Activated naive CD4-positive, alpha-beta T cell (primary cell): ENCODE measurements at places on chromosomes 2 and 18.

DNA sequence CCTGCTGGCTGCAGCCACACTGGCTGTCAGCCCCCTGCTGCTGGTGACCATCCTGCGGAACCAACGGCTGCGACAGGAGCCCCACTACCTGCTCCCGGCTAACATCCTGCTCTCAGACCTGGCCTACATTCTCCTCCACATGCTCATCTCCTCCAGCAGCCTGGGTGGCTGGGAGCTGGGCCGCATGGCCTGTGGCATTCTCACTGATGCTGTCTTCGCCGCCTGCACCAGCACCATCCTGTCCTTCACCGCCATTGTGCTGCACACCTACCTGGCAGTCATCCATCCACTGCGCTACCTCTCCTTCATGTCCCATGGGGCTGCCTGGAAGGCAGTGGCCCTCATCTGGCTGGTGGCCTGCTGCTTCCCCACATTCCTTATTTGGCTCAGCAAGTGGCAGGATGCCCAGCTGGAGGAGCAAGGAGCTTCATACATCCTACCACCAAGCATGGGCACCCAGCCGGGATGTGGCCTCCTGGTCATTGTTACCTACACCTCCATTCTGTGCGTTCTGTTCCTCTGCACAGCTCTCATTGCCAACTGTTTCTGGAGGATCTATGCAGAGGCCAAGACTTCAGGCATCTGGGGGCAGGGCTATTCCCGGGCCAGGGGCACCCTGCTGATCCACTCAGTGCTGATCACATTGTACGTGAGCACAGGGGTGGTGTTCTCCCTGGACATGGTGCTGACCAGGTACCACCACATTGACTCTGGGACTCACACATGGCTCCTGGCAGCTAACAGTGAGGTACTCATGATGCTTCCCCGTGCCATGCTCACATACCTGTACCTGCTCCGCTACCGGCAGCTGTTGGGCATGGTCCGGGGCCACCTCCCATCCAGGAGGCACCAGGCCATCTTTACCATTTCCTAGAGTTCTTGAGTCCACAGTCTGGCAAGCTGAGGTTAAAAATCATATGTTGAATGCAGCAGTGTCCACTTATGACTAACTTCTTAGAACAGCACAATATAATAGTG, 741 bp downstream of the GPR148 start:
- no peak for DNase-seq

DNA sequence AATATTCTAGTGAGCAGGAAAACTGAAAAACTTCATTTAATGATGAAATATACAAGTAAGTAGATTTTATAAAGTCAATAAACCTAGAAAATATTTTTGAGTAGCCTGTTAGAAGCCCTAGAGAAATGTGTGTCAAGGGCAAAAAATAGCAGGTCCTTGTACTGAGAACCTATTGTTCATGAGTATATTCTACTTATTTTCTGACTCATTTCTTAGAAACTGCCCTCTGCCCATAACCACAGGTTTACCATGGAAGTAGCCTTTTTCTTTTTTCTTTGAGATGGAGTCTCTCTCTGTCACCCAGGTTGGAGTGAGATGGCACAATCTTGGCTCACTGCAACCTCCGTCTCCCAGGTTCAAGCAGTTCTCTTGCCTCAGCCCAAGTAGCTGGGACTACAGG, 19.4 kb upstream of the SELENOI start:
- DNase-seq, result no peak

- DNase-seq, result no peak
Measured at GRCh38 chr2:196160946-196161345, 10.4 kb downstream of the STK17B start.

DNA sequence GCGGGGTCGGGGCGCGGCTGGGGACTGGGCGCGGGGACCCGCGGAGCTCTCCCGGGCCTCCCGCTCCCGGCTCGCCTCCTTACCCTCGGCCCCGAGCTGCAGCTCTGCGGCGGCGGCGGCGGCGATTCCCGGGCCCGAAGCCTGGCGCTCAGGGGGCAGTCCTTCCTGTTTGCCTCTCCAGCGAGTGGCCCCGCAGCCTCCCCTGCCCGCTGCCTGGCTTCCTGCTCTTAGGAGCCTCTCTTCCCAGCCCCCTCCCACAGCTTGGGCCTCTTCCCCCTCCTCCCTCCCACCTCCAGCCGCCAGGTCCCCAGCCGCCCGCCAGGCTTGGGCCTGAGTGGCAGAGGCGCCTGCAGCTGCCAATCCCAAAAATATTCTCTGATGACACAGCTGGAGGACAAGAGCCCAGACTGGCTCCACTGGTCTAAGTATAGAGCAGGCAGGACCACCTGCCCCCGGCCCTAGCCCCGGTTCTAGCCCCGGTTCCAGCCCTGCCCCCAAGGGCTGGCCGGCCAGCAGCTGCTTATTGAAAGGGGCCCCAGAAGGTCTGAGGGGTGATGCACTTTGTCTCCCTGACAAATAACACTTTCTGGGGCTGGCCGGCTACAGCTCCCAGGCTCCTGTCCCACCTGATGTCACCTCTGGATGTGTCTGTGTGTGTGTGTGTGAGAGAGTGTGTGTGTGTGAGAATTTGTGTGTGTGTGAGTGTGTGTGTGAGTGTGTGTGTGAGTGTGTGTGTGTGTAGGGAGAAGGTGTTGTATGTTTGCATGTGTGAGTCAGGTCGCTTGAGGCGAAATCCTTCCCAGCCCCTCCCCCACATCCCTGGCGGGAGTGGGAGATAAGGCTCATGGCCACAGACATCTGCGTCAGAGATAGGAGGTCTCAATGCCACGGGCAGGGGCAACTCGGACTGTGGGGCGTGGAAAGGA, at the start of gene OBSL1:
OBSL1 (minus strand) TSS at position 229 of the 926 bp plus-strand sequence. CDS start 307 bp downstream, outside the sequence.
- no peak for DNase-seq

GRCh38 chr2:179562330-179562885, 297.8 kb upstream of the SESTD1 start:
- no peak for DNase-seq

DNA sequence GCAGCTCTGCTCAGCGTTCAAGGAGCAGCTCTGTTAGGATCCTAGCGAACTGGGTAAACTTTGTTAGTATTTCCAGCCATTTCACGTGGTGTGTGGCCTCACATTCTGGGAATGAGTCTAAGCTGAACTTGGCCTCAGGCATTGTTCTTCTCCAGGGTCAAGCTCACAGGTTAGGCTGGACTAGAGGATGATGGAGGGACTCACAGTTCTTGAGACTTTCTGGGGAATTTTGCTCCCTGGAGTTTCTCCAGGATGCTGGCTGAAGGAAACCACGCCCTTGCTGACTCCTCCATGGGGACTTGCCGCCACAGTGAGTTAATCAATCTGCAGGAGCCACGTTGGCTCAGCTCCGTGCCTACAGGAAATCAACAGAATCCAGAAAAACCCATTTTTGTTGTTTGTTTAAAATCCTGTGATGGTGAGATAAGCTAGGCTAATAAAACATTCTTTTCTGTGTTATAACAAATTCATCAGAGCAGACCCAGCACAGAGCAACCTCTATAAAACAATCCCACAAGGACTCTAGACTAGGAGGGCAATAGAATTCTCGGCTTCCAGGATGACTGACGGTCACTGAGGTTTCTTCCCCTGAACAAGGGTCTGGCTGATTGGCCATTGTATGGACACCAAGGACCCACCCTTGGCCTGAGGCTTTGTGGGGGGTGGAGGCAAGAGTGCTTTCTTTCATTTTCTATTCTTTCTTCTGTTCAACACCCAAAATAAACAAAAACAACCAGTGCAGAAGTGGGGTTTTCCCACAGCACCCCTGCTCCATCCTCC, 12.6 kb downstream of the CNDP1 start:
- DNase-seq, result no peak

- DNase-seq, result no peak
Measured at GRCh38 chr2:144079803-144080202, 440.1 kb downstream of the ZEB2 start.

- DNase-seq, result no peak
Measured at GRCh38 chr2:121890041-121890440, 134.6 kb downstream of the TSN start.

DNA sequence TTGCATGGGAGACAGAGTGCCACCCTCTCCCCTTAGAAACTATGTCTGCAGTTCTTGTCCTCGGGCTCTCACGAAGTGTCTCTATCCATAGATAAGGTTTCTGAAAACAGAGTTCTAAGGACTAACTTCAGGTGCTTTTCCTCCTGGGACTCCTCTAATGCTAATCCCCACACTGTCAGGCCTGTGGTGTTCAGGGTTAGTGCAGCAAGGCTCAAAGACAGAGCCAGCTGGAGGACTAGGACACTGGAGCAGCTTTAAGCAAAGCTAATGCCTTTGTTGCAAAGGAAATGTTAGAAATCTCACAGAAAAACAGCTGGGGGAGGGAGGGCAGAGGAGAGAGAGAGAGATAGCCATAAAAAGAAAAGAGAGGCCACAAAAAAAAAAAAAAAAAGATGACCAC, 824.0 kb upstream of the FSHR start:
- no peak for DNase-seq

- DNase-seq, result no peak
Measured at GRCh38 chr2:105521176-105521575, 122.3 kb upstream of the FHL2 start.

- no peak for DNase-seq
Measured at GRCh38 chr2:218219934-218220333, 2.9 kb downstream of the ARPC2 start.

- DNase-seq, result no peak
Measured at GRCh38 chr2:172053486-172053885, 31.8 kb upstream of the DLX1 start.

GRCh38 chr2:19287324-19287723, 71.1 kb downstream of the OSR1 start:
- no peak for DNase-seq

DNA sequence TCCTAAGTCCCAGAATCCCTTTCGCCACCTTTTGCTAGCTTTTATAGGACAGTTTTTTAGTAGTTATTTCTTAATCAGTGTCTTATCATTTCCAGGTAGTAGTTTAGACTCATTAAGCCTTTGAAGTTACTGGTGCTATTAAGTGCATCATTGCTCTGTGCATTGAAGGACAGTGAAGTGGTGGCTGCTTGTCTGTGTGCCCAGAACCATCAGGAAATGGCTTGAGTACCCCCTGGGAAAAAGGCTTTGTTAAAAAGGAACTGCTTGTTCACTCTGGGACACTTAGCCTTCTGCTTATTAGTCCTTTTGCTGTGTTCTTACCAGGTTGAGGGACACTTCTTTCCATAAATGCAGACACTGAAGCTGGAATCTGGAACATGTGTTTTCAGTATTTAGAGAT, 30.0 kb downstream of the DTNA start:
- no peak for DNase-seq

- no peak for DNase-seq
Measured at GRCh38 chr2:181281206-181281832, 175.9 kb upstream of the ITGA4 start.

DNA sequence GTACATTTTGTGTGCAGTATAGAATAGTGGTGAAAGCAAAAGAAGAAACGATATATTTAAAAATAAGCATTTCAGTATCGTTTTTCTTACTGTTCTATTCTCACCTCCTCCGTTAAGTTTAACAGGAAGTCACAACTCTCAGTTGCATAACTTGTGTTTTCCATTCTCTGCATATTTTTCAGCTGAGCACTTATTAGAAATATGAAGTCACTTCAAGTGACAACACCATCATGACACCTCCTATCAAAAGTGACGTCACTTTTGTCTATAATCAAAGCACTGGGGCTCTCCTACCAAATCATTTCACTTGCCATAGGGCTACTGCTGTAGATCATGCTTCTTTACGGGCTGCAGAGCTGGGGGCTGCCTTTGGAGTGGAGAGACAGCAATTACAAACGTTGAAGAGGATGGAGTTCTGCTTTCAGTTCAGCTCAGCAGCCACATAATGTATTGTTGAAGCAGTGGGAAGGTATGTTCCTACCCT, 36.3 kb downstream of the STAT4 start:
- DNase-seq, result no peak

GRCh38 chr2:189175869-189176433, 3.6 kb downstream of the COL5A2 start:
- DNase-seq, result no peak

DNA sequence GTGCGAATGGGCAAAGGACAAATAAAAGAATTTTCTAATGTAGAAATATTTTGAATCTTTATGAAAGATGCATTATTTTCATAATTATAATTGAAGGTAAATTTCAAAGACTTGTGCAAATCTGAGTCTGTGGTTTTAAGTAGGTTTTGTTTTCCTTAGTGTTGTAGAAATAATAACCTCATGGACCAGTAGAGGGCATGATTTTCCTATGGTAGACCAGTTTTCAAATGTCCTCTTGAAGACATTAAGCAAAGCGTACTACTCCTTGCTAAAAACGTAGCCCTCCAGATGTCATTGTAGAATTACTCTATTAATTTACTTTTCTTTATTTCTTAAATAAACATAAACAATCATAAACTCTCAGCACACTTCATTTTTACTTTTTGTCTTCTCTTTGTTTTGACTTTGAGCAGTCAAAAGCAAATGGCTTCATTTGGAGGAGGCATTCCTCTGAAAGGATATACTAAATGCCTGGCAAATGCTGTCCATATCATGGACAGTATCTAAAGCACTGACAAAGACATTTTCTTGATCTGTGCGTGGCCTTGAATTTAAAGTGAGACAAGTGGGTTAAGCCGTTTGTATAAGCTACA, 85.8 kb upstream of the FAM237A start:
- DNase-seq, result no peak

DNA sequence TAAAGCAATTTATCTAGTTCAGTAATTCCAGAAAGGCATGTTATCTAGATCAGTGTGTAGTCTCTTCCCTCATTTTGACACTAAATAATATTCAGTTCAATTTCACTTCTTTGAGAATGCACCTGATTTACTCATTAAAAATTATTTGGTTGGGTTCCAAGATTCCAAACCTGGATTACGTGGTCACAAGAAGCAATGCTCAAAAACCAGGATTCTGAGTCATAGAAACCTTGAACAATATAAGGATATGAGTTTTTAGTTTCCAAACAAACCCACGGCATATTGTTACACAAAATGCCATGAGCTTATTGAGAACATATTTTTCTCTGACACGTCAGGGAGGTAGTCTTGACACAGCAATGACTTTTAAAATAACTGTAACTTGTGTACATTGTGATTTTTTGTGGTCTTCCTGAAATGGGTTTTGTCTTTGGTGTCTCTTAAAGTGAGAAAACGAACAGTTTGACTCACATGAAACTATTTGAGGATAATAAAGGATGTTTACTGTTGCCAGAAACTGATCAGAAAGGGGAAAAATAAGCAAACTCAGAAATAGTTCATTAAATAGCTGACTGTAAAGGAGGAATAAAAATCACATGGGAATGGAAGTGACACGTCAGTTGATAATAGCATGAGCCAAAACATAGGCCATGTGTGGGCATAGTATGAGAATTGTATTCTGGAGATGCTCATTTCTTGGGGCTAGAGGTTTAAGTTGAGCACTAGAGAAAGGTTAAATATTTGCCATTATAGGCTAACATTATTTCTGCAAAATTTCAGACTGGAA, 617.7 kb upstream of the CDH2 start:
- DNase-seq, result no peak

DNA sequence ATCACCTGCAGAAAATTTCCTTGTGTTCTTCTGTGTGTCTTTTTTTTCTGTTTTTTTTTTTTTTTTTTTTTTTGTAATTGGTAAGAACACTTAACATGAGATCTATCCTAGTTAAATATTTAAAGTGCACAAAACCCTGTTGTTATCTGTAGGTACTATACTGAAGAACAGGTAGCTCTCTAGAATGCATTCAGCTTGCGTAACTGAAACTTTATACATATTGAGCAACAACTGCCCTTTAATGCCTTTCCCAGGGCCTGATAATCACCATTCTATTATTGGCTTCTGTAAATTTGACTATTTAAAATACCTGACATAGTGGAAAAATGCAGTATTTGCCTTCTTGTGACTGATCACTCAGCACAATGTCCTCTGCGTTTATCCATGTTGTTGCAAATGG, 701.8 kb downstream of the SUCLG1 start:
- no peak for DNase-seq
